ENCODE measurements at places on chromosomes 5 and 9.

DNA sequence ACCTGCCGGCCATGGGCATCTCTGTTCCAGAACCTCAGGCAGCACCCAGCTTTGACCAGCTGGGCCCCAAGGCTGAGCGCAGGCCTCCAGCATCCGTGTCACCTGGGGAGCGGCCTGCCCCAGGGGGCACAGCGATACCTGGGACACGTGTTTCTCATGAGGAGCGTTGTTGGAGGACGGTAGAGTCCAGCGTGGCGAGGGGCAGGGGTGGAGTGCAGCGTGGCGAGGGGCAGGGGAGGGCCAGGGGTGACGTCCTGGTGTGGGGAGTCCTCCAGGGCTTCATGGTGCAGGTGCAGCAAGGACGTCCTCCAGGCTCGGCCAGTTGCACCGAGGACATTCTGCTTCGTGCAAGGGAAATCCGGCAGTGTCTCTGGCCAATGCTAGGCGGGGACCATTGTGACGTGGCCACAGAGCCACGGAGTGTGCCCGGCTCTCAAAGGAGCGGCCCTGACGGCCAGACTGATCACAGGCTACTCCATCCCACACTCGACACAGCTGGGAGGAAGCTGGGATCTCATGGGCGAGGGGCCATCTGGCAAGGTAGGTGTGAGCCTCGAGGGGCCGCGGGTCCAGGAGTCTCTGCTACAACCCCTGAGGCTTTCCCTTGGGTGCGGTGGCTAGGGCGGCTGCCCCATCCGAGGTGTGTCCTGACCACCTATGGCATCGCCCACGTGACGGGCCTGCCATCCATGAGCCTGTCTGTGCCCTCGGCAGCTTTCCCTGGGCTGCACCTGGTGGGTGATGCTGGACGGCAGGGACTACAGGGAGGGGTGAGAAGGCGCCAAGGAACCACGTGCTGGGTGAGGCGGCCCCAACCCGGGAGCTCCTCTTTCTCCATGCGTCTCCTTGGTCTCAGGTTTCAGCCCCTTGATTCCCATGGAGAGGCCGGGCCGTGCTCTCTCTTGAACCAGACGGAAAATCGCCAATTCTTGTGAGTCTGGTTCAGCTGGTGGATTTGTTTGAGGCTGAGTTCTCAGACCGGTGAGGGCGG is 33.8 kb downstream of the SLC9A3 start:
- no peak for DNase-seq

DNA sequence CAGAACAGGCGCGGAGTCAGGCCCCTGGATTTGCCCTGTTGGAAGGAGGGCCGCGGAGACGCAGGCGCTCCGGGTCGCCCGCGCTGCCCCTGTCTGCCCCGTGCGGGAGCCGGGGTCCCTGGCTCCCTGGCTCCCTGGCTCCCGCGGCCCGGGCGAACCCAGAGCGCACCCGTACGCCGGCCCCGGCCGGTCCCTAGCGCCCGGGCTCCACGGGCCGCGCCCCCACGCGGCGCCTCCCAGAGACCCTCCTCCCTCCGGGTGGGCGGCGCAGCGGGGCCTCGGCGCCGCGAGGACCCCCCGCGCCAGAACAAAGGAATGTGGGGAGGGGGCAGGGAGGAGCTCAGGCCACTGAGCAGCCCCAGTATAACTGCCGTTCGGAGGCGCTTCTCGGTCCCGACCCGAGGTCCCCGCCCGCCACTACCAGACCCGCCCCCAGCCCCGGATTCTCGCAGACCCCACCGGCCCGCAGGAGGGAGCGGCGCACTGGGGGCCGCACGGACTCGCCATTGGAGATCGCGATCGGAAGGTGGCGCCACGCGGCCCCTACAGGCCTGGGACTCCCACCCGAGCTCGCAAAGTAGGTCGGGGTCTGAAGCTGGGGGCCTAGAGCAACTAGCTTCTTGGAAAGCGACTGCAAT is 2.4 kb downstream of the NFIL3 start:
- no peak for DNase-seq

DNA sequence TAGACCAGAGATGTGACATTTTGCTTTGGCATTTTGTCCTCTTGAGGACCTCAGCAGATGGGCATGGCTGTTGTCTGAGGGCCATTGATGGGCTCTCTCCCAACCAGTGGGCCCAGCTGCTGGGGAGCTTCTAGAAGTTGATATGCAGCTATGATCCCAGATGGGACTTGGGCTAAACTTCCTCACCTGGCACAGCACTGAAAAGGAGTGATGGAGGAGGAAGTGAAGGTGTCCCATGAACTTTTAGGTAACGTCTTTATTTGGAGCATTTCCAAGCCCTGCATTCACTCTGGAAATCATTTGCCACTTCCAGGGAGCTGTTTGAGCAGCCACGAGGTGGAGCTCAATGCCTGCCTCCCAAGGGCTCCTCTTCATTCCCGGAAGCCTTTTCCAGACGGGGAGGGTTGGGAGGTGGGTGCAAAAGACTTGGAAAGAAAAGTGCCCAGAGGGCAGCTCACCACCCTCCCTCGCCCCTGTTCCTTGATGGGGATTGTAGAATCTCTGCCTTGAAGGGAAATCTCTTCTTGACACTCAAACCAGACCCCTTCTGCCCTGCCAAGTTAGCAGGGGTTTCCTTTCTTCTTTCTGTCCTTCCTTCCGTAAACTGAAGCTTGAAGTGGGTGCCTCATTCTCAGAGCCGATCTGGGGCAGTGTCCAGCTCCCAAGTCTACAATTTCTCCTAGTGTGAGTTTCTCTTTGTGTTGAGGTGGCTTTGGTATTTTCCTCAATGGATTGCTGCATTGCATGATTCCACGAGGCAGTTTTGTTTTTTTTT is 18.1 kb upstream of the NEUROG1 start:
- no peak for DNase-seq

GRCh38 chr9:127452691-127453090 is 1.4 kb downstream of the LRSAM1 start:
- DNase-seq, result no peak

- no peak for DNase-seq
Measured at GRCh38 chr9:126516561-126516935, 97.2 kb upstream of the LMX1B start.

- DNase-seq, result no peak
Measured at GRCh38 chr5:124421584-124421983, 324.9 kb downstream of the ZNF608 start.

- DNase-seq, result no peak
Measured at GRCh38 chr5:165459232-165459631, 1953.8 kb downstream of the MAT2B start.

DNA sequence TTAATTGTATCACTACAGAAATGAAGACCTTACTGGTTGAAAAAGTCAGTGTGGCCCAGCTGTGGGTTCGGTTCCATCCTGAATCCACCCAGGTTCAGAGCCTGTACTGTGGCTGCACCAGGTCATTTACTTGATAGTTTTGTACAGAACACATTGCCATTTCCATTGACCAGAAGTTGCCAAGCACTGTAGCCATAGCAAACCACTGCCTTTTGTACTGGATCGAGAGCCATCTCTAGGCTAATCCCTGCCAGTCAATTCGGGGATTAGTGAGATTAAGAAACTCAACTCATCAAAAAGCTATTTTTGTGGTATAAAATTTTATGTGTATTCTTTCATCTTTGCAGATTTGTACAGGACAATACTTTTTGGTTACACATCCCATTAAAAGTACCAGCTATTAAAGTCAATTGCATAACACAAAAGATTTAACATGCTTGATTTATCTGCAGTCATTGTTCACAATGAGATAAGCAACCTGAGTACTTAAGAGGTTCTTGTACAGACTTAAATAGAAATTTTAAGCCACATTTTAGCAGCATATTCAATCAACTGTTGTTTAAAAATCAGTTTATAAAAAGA is 108.5 kb upstream of the OTULINL start:
- no peak for DNase-seq

GRCh38 chr5:148820461-148821395 is 5.7 kb upstream of the ADRB2 start:
- no peak for DNase-seq

- DNase-seq, result no peak
Measured at GRCh38 chr5:93189707-93190120, 391.3 kb downstream of the NR2F1-AS1 start.

- no peak for DNase-seq
Measured at GRCh38 chr5:154218786-154219185, 28.3 kb downstream of the GALNT10 start.

DNA sequence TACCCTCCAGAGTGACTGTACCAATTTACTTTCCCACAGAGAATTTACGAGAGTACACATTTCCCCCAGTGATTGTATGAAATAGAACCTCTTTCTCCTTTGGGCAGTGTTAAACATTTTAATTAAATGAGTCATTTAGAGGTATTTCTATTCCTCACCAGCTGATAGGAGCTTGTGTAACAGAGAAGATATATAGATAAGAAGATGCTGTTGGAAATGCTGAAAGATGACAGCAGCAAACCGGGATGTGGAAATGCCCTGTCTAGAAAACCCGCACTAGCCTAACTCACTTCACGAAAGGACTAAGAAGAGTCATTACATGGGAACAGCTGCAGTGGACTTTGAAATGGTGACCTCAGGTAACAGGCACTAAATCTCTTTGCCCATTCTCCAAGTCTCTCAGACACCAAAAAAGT is 68.3 kb downstream of the LPAR1 start:
- no peak for DNase-seq

- DNase-seq, result no peak
Measured at GRCh38 chr9:2390028-2390427, 231.6 kb upstream of the VLDLR start.

DNA sequence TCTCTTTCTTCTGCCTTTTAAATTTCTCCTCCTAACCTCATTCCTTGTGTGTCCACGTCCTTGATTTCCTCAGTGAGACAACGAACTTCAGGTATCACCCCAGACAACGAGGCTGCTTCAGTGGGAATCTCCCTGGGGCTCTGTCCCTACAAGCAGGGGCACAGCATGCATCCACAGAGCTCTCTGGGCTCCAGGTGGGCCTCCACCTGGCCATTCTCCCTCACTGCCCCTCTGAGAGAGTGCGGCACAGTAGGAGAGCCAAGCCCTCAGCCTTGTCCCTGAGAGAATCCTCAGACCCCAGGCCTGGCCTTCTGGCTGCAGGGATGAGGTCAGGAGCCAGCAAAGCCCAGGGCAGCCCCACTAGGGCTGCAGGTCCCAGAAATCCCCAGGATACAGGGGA is 105.3 kb downstream of the LHFPL2 start:
- no peak for DNase-seq

DNA sequence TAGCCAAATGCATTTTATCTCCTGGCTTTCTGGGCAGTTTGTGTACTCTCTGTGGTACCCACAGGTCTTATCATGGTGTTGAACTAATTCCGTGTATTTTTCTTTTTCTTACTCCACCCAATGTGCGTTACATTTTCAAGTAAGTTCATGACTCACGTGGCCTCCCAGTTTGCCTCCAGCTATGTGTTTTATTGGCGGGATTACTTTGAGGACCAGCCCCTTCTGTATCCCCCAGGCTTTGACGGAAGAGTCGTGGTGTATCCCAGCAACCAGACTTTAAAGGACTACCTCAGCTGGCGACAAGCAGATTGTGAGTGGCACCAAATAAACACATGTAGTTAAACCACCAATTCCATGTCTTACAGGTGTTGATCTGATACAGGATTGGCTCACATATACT is 3.2 kb downstream of the THG1L start:
- DNase-seq, result no peak

DNA sequence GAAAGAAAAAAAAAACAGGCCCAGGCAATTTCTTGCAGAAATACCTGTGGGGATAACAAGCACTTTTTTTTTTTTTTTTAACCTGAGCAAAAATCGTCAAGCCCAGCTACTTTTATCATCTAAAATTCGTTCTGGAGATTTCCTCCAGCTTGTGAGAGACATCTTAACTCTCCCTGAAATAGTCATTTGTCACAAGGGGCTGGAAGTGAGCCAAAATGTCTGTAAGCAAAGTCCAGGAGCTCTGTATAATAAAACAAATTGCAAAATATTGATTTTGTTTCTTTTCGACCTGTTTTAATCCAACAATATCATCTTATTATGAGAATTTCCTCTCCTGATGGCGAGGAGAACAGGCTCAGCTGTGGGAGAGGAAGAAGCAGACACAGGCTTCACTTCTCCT is 168.4 kb downstream of the TTLL11 start:
- no peak for DNase-seq

DNA sequence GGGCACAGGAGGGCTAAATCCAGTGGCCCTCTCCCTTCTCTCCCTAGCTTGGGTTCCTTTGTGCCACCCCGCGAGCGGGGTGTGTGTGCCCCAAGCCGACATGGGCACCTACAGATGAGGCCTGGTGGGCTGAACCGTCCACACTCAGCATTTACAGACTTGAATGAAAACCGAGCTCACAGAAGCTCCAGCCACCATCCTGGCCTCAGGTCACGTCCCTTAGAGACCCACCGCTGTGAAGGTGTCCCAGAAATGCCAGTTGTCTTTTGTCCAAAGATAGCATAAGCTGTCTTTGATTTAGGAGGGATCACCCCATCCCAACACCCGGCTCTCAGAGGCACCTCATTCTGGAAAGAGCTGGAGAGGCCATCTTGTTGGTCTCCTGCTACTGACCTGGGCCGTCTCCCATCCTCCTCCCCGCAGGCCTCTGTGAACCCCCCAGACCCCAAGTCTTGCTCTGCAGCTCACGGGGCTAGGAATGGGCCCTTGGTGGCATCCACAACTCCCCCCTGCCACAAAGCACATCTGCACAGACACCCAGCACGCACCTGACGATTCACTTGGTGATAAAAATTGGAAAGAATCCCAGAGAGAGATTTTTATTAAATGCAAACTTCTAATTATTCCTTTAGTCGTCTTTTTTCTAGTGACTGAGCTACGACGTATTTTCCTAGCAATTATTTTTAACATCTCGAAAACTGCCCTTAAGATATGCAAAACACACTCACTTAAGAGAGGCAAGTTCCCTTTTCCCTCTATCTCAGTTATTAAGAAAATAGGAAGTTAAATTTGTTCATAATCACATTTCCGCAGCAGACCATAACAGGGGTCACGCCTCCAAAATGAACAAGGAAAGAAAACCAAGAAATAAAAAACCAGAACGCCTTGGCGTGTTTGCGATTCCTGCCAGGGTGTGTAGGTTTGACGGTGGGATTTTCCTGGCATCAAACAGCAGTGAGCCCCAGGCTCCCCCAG is 80.5 kb upstream of the LMX1B start:
- DNase-seq, result no peak

DNA sequence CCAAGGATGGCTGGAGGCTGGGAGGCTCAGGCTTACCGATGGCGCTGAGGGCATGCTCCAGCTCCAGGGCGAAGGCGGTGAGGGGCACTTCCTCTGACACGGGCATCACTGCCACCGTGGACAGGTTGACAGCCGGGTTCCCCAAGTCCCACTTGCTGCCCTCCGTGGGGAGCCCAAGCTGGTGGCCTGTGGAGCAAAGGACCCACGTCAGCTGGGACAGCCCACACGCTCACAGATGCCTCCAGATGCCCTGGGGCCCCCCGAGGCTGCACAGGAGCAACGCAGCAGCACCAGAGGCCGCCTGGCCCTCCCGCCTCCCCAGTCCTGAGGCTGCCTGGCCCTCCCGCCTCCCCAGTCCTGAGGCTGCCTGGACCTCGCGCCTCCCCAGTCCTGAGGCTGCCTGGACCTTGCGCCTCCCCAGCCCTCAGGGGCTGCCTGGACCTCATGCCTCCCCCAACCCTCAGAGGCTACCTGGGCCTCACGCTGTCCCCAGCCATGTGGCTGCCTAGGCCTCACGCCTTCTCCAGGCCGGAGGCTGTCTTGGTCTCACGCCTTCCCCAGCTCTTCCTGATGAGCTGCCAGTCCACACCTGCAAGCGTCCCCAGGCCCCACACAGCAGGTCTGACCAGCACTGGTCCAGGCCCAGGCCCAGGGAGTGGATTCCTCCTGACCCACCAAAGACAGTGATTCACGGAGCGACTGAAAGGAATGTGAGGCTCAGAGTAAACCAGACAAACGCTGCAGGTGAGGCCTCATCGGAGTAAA is 25.6 kb upstream of the NSMF start:
- DNase-seq, result no peak

- DNase-seq, result no peak
Measured at GRCh38 chr9:12972608-12973589, 198.1 kb downstream of the LURAP1L start.

Measured in activated CD4-positive, alpha-beta T cell treated with anti-CD3 and anti-CD28 coated beads, Interleukin-2, amount 50 U/mL, for 24 hours (primary cell).